H1 (cell line): ENCODE measurements at places on chromosomes 7 and 10. TPM values are rescaled to one million over a fixed set of nuclear protein-coding genes. Genes with fewer than 3 reads are reported as not detected.

The EPHB4 gene
- 113 and 122 TPM in 2 replicates for total RNA-seq

The ARMC3 gene
- total RNA-seq = 0.15 and 0.99 TPM in 2 replicates

The TPK1 gene
- total RNA-seq = 1.8 and 2.7 TPM in 2 replicates

The NUTM2B gene
- 0.17 and 0.44 TPM in 2 replicates for total RNA-seq

The TRIM74 gene
- total RNA-seq = 0.52 TPM in 1 of 2 replicates, not detected in the other

The GTF2IRD1 gene
- 45.4 and 46.5 TPM in 2 replicates for total RNA-seq

DNA sequence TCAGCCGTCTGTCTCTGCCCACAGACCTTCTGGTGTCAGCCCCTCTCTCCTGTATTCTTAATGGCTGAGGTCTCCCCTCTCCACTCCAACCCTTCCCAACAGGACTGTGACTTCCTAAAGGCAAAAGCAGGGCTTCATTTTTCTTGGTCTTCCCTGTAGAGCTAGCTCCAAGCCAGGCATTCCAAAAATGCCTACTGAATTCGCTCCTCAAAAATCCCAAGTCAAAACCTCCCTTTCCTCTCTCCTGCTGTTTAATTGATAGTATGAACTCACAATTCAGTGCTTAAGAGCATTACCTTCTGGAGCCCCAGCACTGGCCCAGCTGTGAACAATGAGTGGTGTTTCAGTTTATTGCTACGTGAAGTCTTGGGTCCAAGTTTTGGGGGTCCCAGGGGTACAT, 628.4 kb downstream of the PARD3 start:
- no peak overlapping the region for H3K4me3 ChIP-seq
- peaks cover 41% of the 10 kb centered on the region for H3K4me1 ChIP-seq
- H3K27me3 ChIP-seq = no peaks in the 10 kb centered on the region
- no peaks in the 10 kb centered on the region for H3K36me3 ChIP-seq
- no peak overlapping the region for H3K27ac ChIP-seq

DNA sequence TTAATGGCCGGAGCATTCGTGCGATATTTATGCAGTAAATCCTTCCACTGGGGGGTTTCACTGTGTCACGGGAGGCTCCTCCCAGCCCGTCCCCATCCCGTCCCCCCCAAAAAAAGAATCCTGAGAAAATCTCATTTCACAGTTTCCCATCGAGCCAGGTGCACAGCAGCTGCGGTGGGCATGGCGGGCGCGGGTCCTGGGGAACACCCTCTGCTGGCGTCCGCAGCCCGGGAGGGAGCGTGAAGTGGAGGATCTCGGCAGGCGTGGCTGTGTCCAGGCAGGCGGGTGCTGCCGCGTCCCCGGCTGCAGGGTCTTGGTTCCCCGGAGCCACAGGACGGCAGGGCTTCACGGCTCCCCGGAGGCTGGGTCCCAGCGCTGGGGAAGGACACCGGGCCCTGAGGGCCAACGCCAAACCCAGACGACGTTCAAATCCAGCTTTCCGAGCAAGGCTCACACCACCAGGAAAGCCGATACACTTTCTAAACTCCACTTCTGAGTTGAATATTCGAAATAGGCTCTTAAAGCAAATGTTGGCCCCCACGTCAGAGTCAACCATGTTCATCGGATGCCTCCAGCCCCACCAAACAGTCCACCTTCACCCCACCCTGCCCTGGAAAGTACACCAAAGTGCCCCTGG, 55.7 kb downstream of the PDGFA start:
- H3K27me3 ChIP-seq = no peaks in the 10 kb centered on the region
- no peaks in the 10 kb centered on the region for H3K36me3 ChIP-seq
- no peak overlapping the region for H3K27ac ChIP-seq
- peaks cover 9% of the 10 kb centered on the region for H3K4me1 ChIP-seq
- peak; percentile 46 for DNase-seq

DNA sequence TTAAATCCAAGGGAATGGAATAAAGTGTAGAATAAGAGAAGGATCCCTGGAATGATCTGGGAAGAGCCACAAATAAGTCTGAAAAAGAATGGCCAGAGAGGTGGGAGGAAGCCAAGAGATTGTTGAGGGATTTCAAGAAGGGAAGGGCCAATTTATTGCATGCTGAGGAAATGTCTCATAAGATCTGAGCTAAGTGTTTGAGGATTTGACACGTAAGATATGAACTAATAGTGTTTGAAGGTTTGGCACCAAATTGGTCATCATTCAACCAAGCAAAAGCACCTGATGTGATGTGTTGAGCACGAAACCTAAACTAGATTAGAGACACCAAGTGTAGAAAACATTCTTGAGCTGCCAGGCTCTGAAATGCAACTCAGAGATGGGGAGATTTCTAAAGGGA, 97.9 kb downstream of the TSPAN12 start:
- no peaks in the 10 kb centered on the region for H3K4me1 ChIP-seq
- H3K36me3 ChIP-seq = no peaks in the 10 kb centered on the region
- no peak overlapping the region for H3K4me3 ChIP-seq
- DNase-seq = no peak
- H3K27ac ChIP-seq = no peak overlapping the region
- no peaks in the 10 kb centered on the region for H3K27me3 ChIP-seq

- no peaks in the 10 kb centered on the region for H3K36me3 ChIP-seq
- H3K27me3 ChIP-seq = no peaks in the 10 kb centered on the region; the same call in 1 of the 2 replicates
Measured at GRCh38 chr10:11162828-11163599, 145.3 kb downstream of the CELF2 start.

GRCh38 chr7:46291601-46292150, 370.6 kb upstream of the IGFBP3 start:
- no peaks in the 10 kb centered on the region for H3K4me1 ChIP-seq
- no peak for DNase-seq
- no peaks in the 10 kb centered on the region for H3K27me3 ChIP-seq
- H3K27ac ChIP-seq = no peak overlapping the region
- H3K36me3 ChIP-seq = no peaks in the 10 kb centered on the region
- no peak overlapping the region for H3K4me3 ChIP-seq

- no peak overlapping the region for H3K27ac ChIP-seq
- H3K4me1 ChIP-seq = no peaks in the 10 kb centered on the region
- H3K36me3 ChIP-seq = no peaks in the 10 kb centered on the region
- H3K4me3 ChIP-seq = no peak overlapping the region
Measured at GRCh38 chr10:88791924-88792323, 10.6 kb upstream of the LIPM start.

- H3K4me3 ChIP-seq = no peak overlapping the region
- no peaks in the 10 kb centered on the region for H3K27me3 ChIP-seq
- H3K36me3 ChIP-seq = no peaks in the 10 kb centered on the region
- H3K4me1 ChIP-seq = no peaks in the 10 kb centered on the region; the same call in 1 of the 2 replicates
Measured at GRCh38 chr7:27834179-27834921, 94.4 kb downstream of the TAX1BP1 start.

- no peak overlapping the region for H3K27ac ChIP-seq
- DNase-seq = no peak
- H3K36me3 ChIP-seq = no peaks in the 10 kb centered on the region
- no peak overlapping the region for H3K4me3 ChIP-seq
Measured at GRCh38 chr10:31961277-31962074, 32.8 kb upstream of the ARHGAP12 start.

DNA sequence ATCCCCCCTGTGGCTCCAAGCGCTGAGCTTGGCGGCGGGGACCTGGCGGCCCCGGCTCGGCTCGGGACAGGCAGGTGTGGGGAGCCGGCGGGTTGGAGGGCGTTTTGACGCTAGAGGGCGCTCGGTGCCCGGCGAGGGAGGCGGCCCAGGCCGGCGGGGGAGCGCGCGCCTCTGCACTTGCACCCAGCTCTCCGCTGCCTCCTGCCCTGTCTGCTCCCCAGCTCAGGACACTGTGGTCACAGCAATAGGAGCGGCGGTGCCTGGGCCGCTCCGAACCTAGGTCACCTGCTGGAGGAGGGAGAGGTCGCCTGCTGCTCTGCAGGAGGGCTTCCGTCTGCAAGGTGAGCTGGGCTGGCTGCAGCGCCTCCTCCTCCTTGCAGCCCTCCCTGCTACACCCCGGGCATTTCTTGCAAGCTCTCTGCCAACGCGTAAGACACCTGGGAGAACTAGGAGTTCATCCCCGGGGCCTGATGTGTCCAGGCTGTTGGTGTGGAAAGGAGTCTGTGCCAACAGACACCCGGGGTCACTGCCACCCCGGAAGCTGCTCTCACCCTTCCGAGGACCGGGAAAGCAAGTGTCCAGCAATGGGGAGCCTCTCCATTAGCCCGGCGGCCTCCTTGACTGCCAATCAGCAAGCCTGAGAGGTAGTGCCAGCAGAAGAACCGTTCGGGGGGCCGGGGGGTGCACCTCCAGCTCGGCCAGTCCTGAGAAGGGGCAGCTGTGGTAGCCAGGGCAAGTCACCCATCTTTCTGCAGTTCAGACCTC, 620.4 kb downstream of the GALNT17 start:
- H3K4me1 ChIP-seq = no peaks in the 10 kb centered on the region
- DNase-seq = peak; percentile 53
- peak overlapping the region; percentile 30; the same call in 1 of the 2 replicates for H3K4me3 ChIP-seq
- no peaks in the 10 kb centered on the region for H3K36me3 ChIP-seq
- H3K27ac ChIP-seq = no peak overlapping the region
- H3K27me3 ChIP-seq = no peaks in the 10 kb centered on the region
